ENCODE measurements at places on chromosomes 12 and 14.

DNA sequence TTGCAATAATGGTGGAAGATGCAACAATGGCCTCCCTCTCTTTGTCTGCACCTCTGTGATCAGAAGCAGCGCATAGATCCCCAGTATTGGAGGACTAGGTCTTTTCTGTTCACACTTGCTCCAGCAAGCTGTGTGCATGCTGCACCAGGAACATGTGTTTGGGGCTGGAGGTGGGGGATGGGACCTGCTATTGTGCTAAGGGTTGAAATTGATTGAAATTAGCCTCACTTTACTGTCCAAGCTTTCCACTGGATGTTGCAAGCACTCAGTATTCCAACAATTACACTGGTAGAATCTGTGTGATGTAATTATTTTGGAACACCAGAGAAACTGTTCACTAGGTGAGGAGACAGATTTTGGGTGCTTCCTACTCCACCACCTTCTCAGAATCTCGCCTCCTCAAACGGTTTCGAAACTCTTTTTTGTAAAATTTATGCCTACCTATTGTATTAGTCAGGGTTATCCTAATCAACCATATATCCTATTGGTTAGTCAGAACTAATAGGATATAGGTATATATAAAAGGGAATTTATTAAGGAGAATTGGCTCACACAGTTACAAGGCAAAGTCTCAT, 35.6 kb downstream of the IFT81 start:
- DNase-seq: no peak

GRCh38 chr12:108948367-108948766, 68.5 kb downstream of the DAO start:
- DNase-seq: no peak

DNA sequence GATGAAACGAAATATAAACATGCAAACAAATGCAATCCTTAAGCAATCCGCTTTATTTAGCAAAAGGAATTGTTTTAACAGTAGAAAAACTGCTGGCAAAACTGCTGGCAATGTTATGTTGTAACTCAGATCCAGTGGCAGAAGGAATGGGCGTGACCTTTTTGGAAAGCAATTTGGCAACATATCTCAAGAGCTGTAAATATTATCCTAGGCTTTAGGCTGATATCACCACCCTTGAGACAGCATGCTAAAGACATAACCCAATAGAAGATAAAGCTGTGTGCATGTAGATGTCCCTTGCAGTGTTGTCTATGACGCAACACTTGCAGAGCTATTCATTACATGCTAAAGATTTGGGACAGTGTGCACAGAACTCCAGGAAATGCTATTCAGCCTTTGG, 138.5 kb downstream of the DICER1 start:
- DNase-seq: no peak

- DNase-seq: no peak
These were observed 19.3 kb upstream of the SERPINA6 start for GRCh38 chr14:94342334-94342934.

DNA sequence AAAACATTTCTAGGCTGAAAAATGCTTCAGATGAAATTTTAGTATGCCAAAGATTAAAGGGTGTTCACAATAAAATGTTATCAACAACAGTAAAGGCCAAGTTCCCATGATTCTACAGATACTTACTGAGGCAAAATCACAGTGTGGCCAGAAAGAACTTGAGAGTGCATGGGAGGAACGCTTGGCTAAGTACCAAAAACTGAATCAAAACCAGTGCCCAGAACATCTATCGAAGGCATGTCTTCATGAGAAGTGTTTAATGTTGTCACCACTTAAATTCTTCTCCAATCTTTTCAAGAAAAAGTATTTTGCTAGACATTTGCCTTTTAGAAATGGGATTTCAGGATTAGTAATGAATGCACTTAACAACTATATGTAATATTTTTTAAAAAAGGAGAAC, 41.5 kb downstream of the KIF21A start:
- DNase-seq: no peak

Measured in stimulated activated CD4-positive, alpha-beta T cell treated with anti-CD3 and anti-CD28 coated beads, Interleukin-1b, Interleukin-23, amount 100 ng/mL, for 4 hours (primary cell).